ENCODE measurements at places on chromosomes 6 and 20.

DNA sequence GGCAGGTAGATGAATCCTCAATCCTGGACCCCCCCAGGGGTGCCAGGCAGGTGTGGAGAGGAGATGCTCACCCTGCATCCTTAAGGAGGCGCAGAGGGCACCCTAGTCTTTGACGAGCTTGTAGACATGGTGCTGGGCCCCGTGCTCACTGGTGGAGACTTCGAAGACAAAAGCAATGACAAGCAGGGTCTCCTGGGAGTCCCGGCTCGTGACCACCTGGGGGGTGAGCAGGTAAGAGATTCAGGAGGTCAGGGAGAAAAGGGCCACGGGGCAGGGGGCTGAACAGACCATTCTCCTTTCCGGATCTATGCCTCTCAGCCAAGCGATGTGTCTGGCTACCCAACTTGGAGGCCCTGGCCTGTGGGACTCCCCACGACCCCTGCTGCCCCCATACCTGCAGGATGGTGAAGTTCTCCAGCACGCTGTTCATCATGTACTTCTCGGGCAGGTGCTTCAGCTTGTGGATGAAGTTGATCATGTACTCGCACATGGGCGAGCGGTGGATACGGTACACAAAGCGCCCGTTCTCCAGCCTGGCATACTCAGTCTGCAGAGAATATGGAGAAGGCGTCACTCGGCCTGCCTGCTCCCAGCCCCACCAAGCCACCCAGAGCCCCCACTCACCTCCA, 6.9 kb downstream of the RPL10A start:
- no peak for DNase-seq

- DNase-seq, result no peak
Observed at GRCh38 chr6:160348223-160349019, at the start of gene SLC22A3. SLC22A3 (plus strand) TSS chr6:160348378; CDS start chr6:160348420, 42 bp downstream.

GRCh38 chr20:63773571-63774241, 34.1 kb downstream of the SLC2A4RG start:
- DNase-seq, result no peak

DNA sequence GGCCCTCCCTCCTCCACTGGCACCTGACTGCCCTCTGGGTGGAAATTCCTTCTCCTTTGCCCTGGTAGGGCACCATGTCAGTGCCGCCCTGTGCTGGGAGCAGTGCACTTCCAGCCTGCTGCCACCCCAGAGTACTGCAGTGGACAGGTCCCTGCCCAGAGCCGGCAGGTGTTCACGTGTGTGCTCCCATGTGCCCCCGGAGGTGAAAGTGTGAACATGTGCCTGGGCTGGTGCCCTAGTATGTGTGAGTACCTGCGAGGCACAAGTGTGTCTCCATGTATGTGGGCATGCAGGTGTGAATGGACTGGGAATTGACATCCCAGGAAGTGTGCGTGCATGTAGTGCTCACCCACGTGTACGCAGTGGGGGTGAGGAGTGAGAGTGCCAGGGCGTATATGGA, 29.4 kb downstream of the SDCBP2 start:
- no peak for DNase-seq
